ENCODE measurements at places on chromosomes 13 and 19.
A peak's percentile ranks its signal among the peaks of the same experiment; 100 is the strongest.

GRCh38 chr19:45474606-45475521 lies 7.1 kb downstream of the FOSB start:
- peak; percentile 81 for DNase-seq

DNA sequence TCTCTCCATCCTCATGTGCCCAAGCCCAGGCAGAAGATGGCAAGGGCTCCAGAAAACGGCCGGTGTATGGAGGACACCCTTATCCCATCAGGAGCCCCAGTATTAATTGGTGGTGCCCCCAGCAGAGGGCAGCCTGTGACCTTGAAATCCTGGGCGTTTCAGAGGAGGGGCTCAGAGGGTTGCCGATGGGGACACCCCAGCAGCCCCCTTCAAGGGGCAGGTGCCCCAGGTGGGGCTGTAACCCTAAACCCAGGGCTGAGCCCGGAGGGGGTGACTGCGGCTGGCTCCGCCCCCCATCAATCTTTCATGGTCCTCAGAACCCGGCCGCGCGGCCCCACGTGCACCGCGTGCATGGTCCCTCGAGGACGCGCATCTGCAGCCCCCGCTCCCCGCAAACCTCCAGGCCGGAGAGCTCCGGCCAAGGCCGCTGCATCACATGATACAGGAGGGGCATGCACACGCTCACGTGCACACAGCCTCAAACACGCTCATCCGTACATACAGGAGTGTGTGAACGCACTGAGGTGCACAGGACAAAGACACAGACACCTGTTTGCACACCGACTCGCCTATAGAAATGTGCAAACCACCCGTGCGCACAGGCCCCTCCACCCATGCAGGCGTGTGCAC lies 949 bp downstream of the RAB3A start:
- peak; percentile 71 for DNase-seq

GRCh38 chr13:32737111-32737571 lies 150.9 kb downstream of the PDS5B start:
- DNase-seq, result no peak

DNA sequence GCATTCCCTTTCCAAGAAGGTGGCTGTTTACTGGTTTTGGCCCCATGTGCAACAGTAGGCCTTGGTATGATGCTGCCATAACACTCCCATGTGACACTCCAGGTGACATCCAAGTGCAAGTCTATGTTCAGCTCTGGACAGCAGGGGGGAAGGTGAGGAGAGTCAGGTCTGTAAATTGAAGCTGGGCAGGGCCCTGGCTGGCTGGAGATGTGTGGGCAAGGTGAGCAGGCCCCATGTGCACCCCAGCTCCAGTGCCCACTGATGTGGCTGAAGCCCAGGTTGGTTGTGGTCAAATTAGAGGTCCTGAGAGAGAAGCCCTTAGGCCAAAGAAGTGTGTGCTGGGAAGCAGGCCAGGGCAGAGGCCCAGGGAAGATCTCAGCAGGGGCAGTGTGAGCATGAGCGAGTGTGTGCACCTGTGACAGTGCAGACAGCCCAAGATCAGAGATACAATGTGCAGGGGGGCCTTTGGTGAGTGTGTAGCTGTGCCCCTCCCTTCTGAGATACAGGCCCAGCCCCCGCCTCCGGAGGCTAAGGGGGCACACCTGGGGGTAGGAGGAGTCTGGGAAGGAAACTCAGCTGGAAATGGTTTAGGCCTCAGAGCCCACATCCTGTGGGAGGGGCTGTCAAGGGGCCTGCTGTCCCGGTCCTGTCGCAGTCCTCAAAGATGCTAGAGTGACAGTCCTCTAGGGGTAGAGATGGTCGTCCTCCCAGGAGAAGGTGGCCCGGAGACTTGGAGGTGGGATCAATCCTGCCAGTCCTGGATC lies 18.6 kb downstream of the DEDD2 start:
- DNase-seq, result peak; percentile 90

GRCh38 chr19:5080809-5081208 lies 111.9 kb downstream of the KDM4B start:
- no peak for DNase-seq

- DNase-seq, result no peak
Observed at GRCh38 chr13:33487575-33488243, 202.2 kb upstream of the STARD13 start.

GRCh38 chr13:25762795-25763377 lies 288.9 kb downstream of the SHISA2 start:
- no peak for DNase-seq

- DNase-seq, result no peak
Observed at GRCh38 chr13:33112766-33113165, 96.5 kb downstream of the KL start.

- no peak for DNase-seq
Observed at GRCh38 chr13:84400706-84401105, 518.4 kb upstream of the SLITRK1 start.

GRCh38 chr13:39374741-39375189 lies 228.2 kb downstream of the LHFPL6 start:
- no peak for DNase-seq

GRCh38 chr13:76632401-76633044 lies 253.7 kb downstream of the KCTD12 start:
- no peak for DNase-seq

GRCh38 chr19:46297700-46298478 lies 1.0 kb downstream of the HIF3A start:
- no peak for DNase-seq

DNA sequence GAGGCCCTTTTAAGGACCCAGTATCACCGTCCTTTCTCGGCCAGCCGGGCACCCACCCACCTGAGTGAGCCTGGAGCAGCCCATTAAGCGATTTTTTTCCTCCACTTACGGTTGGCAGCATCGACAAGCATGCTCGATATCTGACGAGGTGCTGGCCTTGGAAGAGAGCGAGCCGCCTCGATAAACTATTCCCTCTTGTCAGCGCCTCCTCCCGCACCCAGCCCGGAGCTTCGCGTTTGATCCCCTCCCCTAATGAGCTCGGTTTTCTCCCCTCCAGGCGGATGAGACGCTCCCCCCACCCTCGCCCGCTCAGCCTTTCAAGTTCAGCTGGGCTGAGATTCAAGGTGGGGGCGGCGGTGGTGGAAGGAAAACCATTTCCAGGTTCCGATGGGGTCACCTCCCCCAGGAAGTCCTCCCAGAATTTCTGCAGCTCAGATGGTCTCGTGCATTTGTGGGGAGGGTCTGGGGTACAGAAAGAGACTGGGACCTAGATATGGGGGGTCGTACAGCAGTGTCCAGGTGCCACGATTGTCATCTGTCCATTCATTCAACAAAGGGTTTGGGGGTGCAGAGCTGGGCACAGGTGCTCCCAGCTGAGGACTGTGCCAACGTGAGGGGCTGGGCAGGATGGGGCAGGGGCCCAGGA lies 18.9 kb upstream of the ONECUT3 start:
- no peak for DNase-seq

DNA sequence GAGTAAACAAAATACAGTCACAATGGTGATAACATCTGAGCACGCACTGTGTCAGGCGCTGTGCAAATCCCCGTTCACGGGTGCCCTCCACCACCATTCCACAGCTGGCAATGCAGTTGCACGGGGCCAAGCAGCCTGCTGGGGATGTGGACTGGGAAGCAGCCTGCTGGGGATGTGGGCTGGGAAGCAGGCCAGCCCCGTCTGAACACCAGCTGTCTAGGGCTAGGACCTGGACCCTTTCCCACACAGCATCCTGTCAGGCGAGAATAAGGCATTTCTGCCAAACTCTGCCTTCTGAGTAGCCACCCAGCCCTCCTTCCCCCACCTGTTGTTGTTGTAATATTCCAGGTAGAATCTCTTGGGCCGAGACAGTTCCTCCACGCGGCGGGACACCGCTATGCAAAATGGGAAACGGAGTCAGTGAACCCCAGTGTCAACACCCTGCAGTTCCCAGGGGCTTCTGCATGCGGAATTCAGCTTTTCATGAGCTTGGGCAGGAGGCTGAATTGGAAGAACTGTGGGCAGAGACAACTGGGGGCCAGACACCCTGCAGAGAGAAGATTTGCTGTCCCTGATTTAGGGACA lies 27.8 kb upstream of the MIER2 start:
- peak; percentile 24 for DNase-seq

DNA sequence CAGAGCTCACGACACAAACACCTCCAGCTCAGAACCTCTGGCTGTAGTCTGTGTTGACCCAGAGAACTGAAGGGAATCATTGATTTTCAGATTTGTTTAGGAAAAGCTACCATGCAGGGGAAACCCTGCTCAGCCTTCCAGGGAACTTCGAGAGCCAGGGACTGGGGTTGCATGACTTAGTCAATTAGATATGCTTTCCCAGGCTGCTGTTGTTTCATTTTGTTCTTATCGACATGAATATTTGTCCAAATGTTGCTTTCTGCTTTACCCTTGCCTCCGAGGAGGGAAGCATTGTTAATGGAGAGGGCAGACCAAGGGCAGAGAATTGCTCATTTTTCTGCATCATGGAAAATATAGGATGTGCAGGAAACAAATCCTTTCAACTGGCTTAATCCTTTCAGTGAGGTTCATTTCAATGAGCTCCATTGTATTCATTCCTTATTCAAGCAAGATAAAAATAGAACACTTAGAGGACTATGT lies 82.5 kb downstream of the KLF5 start:
- no peak for DNase-seq

GRCh38 chr13:37646531-37646930 lies 48.0 kb upstream of the POSTN start:
- DNase-seq, result no peak

GRCh38 chr13:21330126-21330861 lies 128.8 kb downstream of the ZDHHC20 start:
- DNase-seq, result no peak

GRCh38 chr13:49740870-49741269 lies 49.6 kb upstream of the EBPL start:
- no peak for DNase-seq

DNA sequence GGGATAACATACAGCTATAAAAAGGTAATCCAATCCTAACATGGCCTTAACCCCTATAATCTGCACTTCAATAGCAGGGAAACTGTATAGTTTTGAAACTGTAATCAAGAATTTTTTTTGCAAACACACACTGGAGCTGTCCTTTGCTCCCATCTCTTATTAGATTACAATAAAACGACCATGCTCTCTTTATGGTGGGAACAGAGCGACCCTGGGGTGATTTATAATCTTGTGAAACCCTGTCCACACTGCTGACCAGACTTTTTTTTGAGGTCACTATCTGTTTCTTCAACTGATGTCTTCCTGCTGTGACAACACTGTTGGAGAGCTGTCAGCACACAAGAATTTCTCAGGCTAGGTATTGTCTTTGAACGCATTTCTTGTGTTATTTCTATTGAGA lies 35.3 kb downstream of the DACH1 start:
- no peak for DNase-seq

- no peak for DNase-seq
Observed at GRCh38 chr13:37107456-37107855, 2.0 kb upstream of the CSNK1A1L start.

DNA sequence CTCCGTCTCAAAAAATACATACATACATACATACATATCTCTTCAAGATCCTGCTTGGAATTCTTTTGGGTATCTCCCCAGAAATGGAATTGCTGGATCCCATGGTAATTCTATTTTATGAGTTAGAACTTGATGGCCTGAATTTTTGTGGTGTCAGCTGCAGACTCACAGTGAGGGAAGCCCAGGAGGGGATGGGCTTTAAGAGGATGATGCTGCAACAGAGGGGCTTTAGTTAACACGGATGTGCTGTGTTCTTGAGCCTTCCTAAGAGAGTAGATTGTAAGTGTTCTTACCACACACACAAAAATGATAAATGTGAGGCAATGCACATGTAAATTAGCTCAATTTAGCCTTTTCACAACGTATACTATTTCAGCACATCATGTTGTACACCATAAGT lies 31.8 kb downstream of the CACNG6 start:
- no peak for DNase-seq

DNA sequence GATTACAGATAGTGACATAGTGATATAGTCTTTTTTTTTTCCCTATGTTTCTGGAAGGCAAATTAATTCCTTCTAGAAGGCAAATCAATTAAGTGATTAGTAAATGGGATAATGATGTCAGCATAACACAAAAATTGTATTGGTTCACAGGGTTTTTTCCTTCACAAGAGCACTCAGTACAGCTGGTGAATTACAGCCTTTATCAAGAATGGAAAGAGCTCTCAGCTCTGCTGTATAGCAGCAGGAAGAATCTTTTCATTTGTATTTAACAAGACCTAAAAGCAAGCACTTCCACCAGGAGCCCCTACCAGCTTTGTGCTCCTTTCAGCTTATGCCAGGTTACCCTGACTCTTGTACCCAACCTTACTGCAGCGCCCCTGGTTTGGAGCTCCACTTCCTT lies 90.8 kb downstream of the SERP2 start:
- no peak for DNase-seq

- no peak for DNase-seq
Observed at GRCh38 chr13:95406176-95406575, 104.9 kb upstream of the ABCC4 start.

DNA sequence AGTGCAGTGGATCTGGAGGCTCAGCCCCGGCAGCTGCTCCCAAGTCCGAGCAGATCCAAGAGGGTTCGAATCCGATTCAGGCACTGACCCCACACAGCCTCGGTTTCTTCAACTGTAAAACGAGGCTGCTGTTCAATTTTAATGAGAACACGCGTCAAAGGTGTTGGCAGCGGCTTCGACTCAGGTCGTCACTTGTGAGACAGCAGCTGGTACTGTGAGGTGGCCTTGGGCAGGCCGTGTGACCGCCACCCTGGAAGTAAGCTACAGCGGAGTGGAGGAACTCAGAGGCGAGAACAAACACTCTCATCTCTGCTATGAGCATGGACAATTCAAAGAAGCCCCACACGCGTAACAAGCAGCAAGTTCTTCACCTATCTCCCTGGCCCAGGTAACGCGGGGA lies 9.7 kb downstream of the MAP2K2 start:
- no peak for DNase-seq

DNA sequence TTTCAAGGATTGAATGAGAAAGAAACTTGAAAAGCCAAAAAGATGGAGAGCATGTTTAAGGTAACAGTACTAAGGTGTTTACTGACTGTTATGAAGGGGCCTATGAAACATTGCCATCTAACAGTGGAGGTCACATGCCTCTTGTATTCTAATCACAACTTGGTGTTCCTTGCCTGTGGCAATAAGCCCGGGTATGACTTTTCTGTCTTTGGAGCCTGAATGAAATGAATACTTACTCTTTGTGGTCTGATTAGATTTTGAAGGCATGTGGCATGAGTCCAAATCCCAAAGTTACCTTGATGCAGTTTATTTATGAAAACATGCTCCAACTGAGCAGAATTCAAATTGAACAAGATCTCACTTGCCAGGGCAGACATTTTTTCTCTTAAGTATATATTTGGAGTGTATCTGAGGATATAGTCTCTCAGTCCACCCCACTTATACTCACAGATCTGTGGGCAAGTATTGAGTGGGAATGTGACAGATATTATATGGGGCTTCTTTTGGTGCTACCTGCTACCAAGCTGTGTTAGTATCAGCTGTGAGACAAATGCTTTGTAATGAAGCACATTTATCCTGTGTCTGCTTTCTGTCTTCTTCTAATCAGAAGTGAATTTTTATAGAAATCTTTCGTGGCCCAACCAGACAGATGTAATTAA lies 67.5 kb downstream of the B3GLCT start:
- no peak for DNase-seq

DNA sequence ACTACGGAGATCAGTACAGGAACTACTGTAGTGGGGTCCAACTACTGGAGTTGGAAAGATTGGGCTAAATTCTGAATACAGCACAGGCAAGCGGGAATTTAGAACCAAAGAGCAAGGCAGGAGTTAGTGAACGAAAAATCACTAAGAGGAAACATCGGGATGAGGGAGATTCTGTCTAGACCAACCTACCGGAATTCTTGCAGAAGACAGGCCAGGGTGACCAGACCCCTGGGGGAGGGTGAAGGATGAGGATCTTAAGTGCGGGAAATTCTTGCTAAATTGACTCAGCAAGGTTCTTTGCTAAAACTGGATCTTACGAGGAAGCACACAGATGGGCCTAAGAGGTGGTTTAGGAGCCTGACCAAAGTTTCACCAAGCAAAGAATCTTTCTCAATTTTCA lies 13.2 kb upstream of the PSPC1 start:
- no peak for DNase-seq
